ENCODE measurements at places on chromosomes 1 and 21.
A peak's percentile ranks its signal among the peaks of the same experiment; 100 is the strongest.

DNA sequence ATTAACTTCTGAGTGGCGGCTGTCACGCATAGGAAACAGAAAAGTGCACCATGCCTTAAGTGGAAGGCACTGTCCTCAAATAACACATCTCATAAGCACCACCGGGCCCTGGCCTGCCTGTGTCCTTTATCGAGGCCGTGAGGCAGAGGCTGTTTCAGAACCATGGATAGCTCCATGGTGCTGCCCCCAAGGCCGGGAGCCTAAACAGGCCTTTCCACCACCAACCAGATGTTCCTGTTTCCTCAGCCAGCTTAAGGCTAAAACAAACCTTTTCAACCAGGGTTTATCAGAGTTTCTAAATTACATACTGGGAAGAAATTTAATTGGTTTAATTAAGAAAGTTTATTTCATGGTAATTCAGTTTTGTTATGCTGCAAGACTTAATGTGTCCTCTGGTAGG is 114.4 kb downstream of the DMRTA2 start:
- no peak for DNase-seq

- DNase-seq, result peak; percentile 12
Observed at GRCh38 chr1:163440090-163440489, 118.3 kb downstream of the NUF2 start.

DNA sequence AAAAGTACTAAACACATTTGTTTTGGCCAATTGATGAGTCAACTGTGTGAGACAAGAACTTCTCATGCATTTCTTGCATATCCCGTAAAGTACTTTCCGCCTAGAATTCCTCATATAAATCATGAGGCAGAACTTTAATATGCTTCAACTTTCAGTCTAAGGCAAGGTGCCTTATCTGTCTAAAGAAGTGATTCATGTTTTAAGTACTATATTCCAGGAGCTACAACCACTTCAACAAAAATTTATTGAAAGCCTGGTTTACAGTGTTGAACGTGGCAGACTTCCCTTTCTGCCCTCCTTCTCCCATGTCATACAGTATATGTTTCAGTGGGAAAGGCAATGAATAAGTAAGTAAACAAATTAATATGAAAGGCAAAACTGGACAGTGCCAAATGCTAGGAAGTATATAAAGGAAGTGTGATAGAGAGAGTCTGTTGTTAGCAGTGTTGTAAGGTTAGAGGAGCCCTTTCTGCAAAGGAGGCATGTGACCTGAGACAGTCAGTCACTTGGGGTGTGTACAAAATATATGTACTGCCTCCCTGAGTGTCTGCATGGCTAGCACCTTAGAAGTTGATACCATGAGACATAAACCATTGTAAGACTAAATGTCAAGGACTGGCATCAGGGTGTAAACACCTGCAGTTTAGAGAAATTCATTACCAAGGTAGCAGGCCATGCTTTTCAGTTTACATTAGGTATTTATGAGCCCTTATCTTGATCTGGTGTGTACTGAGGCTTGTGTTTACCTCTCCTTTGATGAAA is 362.2 kb downstream of the SRGAP2C start:
- no peak for DNase-seq

DNA sequence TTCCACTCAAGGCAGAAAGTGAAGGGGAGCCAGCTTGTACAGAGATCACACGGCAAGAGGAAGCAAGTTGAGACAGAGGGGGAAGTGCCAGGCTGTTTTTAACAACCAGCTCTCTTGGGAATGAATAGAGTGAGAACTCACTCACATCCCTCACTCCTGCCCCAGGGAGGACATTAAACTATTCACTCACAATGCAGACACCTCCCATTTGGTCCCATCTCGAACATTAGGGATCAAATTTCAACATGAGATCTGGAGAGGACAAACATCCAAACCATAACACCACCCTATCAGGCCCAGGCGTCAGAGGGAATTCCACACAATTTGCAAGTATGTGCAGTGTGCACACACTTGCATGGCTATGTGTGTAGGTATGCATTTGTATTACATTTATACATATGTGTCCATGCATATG is 62.7 kb downstream of the DMAP1 start:
- no peak for DNase-seq

- no peak for DNase-seq
Observed at GRCh38 chr1:198648592-198648991, 9.8 kb downstream of the PTPRC start.

GRCh38 chr1:182084487-182085316 is 23.2 kb upstream of the ZNF648 start:
- DNase-seq, result peak; percentile 76

- no peak for DNase-seq
Observed at GRCh38 chr21:32338209-32338921, 39.7 kb downstream of the MRAP start.

- no peak for DNase-seq
Observed at GRCh38 chr1:191575746-191576145, 582.5 kb upstream of the RGS18 start.

GRCh38 chr1:180244840-180245239 is 14.8 kb downstream of the LHX4 start:
- no peak for DNase-seq

- no peak for DNase-seq
Observed at GRCh38 chr1:236759252-236759859, 35.7 kb upstream of the MTR start.

DNA sequence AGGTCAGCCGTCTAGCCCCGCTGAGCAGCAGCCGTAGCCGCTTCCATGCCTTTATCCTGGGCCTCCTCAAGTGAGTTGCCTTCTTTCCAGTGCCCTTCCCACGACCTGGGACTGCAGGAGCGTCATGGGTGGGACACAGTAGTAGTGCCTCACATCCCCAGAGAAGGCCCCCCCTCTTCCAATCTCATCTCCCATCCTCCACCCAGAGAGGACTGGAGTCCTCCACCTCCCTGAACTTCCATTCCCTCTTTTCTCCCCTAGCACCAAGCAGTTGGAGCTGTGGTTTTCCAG is 4.9 kb downstream of the RUSC1 start:
- no peak for DNase-seq

GRCh38 chr1:59070610-59071009 is 226.3 kb upstream of the FGGY start:
- no peak for DNase-seq

DNA sequence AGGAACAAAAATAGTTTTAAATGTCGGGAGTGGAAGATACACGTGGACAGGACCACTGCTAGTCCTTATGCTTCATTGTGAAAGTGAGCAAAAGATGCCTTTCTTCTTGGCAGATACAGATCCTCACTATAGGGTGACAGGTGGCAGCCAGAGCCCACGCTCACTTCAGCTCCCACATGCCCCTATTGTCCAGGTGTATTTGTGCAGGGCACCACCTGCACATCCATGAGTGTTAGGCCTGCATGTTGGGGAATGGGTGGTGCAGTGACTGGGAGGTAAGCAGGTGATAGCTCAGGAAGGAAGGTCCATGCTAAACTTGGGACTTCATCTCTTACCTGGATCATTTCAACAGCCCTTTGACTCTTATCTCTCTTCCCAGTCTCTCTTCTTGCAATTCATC is 27.4 kb downstream of the SLC5A9 start:
- no peak for DNase-seq

DNA sequence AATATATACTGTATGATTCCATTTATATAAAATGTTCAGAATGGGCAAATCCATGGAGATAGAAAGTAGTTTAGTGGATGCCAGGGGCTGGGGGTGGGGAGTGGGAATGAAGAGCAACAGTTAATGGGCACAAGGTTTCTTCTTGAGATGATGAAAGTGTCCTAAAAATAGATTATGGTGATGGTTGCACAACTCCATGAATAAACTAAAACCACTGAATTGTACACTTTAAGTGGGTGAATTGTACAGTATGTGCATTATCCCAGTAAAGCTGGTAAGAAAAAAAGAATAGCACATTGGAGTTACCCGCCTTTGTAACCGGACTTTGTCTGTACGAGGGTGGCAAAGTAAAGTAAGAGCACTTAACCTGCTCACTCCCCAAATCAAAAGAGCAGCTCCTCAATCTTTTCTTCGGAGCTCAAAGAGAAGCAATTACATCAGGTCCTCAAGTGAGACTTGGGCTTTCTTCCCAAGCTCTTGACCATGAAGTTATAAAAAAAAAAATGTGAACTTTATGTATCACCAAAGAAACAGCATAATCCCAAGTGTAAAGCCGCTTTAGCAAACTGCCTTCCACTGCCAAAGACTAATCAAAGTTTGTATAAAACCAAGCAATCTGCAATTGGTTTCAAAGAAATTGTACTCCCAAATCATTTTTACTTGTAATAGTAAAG is 32.1 kb downstream of the ALDH9A1 start:
- DNase-seq, result no peak

- no peak for DNase-seq
Observed at GRCh38 chr21:45932922-45933502, 48.6 kb upstream of the COL6A1 start.

DNA sequence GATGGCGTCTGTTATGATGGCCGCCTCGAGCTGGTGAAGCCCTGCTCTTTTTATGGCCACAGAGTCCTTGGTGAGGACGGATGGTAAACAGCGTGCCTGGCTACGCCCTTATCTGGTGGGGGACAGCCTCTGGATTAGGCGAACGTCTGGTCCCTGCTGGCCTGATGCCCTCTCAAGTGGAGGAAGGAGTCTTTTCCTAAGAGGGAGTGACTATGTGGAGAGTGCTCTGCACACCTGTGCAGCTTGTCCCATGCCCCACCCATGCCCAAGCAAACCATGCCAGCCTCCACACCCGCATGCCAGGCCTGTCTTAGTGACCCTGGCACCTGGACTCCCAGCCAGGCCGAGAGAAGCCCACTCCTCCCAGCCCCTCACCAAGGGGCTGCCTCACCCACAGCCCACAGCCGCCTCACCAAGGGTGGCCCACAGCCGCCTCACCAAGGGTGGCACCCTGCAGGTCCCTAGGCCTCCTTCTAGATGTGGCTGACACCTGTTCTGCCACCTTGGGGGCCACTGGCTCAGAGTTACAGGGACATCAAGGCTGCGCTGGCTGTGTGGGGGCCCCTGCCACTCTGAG is 40.2 kb downstream of the WNT9A start:
- no peak for DNase-seq

GRCh38 chr1:150089846-150090520 is 22.4 kb downstream of the VPS45 start:
- DNase-seq, result no peak

DNA sequence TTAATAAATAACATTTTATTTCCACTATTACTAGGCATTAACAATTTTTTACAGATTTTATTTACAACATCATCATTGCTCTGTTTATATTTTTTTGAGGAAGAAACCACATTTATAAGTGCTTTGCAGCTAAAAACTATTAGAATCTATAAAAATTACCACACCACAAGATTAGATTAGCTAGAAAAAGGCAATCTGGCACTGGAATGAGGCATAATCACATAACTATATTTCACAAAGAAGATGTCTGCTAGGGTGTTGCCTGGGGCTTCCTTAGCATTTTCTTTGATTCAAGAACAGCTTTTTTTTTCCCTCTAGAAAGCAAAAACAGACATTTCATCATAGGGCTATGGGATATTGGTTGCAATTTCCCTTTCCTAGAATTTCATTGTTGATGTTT is 2169.2 kb downstream of the MRPL39 start:
- DNase-seq, result no peak

DNA sequence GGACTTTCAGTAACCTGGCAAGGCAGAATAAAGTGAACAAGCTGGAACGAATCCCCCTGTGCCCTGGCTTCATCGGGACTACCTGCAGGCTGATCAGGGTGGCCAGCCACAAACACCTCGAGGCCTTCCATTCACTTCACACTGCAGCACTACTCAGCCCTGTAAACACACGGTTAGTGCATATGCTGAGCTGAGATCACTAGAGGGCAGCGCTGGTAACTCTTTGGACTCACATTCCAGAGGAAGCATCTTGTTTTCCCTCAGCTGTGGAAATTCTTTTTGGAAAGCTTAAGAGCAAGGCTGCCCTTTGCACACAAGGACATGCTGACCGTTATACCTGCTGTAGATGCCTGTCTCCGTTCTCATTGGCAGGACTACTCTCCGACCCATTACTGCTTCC is 32.1 kb downstream of the PCSK9 start:
- DNase-seq, result no peak

DNA sequence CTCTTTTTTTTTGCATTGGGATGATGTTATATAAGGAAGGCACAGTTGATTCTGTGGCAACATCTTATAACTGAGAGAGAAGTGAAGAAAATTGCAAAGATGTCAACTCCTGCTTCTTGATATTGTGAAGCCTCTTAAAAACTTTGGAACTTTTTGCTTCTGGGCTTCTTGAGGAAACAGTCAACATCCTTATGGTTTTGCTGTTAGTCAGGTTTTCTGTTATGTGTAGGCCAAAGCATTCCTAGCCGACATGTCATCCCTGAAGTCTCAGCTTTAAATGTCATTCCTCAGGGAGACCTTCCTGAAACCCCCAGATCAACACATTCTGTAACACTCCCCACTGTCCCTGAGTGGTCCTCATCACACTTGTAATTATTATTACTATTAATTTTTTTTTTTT is 12.6 kb downstream of the FALEC start:
- DNase-seq, result no peak

DNA sequence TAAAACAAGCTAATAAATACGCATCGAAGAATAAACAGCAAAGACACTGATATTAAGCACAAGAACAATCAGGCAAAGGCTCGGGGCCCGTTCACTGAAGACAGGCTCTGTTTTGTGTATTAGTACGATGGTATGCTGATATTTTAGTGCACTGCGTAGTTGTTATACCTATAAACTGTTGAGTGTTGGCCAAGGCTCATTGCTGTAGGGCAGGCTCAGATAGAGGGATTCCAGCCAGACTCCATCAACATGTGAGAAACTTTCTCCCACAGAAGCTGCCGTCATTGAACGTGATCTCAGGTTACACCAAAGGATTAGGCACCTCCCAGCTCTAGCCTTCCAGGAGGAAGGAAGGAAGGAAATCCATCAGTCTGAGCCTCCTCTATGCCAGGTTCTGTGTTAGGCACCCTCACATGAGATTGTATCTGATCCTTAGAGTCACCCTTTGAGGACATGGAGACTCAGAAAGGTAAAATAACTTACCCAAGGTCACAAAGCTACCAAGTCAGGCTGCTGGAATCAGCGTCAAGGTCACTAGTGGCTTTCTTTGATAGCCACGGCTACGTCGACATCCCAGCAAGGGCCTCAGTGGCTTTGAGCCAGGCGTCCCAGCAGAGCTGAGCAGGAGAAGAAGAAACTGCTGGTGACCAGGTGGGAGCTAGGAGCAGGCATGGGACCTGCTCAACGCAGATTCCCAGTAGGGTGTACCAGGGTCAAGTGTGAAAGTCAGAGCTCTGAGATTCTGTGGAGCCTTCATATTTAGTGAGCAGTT is 14.8 kb downstream of the BCAR3 start:
- DNase-seq, result no peak

GRCh38 chr1:156591181-156591431 is 470 bp upstream of the NAXE start:
- no peak for DNase-seq

DNA sequence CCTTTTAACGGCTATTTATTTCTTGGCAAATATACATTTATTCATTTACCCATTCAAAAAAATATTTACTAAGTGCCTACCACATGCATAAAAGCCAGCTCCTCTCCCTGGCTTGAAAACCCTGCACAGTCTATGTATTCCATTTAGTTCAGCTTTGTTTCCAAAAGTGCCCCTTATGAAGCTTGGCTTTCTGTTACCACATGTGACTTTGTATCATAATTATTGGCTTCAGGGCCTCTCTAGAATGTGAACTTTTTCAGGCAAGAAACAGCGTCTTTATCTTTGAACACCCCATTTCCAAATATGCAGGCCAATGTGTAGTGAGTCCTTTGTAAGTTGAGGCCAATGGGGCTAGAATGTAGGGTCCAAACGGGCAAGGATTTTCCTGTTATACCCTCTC is 69.4 kb downstream of the CACHD1 start:
- DNase-seq, result no peak

Measured in occipital lobe (tissue), 3 donors.